ENCODE measurements at places on chromosomes 2 and 18.

GRCh38 chr2:160345071-160345764 lies 145.1 kb upstream of the ITGB6 start:
- DNase-seq = no peak

- DNase-seq = no peak
Observed at GRCh38 chr2:207205173-207205957, 39.6 kb upstream of the KLF7 start.

- DNase-seq = no peak
Observed at GRCh38 chr2:119181791-119182445, 23.4 kb upstream of the C1QL2 start.

DNA sequence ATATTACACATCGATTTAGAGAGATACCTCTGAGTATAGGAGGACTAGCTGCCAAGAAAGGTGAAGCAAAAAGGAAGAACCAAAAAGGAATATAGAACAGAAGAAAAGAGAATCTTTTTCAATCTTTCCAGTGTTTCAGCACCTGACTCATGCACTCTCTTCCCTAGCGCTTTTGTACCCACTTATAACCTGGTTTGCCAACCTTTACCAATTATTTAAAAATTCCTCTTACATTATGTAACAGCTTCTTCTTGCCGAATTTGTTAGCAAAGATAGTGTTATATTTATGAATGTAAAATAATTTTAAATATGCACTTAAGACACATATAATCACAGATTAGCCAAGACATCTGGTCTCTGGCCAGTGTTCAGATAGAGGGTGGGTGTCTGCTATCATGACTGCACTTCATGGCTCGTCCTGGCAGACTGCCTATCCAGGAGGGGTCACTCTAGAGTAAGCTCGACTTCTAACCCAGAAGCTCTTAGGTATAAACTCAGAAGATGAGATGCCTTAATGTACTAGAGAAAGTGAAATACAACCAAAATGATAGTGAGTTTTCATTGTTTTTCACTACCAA lies 122.9 kb downstream of the ATAD2B start:
- DNase-seq = no peak

DNA sequence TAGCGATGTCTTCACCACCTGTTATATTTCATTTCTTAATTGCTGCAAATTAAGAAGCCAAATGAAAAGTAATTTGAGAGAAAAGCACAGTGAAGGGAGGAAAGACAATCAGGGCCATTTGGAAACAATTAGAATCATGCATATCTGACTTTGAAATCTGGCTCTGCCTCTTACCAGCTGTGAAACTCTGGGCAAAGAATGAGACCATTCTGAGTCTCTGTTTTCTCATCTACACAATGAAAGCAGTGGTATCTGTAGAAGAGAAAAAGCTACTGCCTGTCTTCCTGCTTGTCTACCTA lies 334.5 kb upstream of the CYRIA start:
- no peak for DNase-seq

DNA sequence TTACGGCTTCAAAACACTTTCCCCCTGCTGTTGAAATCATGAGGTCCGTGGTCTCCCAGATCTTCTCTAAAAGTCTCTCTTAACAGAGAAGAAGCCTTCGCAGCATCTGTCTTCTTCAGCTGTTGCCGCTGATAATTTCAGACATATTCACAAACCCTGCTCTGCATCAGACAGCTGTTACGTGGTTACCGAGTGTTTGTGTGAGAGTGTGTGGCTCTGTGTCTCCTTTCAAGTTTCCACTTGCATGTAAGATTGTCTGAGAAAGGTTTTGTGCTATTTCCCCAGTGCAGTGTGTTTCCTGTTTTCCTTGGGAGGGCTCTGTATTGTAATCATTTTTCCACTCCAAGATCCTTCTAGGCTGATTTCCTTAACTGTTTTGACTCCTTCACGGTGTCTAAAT lies 32.8 kb downstream of the MAIP1 start:
- no peak for DNase-seq

Data from stimulated activated CD4-positive, alpha-beta T cell treated with anti-CD3 and anti-CD28 coated beads, Interleukin-1b, Interleukin-23, amount 100 ng/mL, for 1 hour (primary cell).